ENCODE measurements at places on chromosomes 11 and 22. TPM values are rescaled to one million over a fixed set of nuclear protein-coding genes. Genes with fewer than 3 reads are reported as not detected.

DNA sequence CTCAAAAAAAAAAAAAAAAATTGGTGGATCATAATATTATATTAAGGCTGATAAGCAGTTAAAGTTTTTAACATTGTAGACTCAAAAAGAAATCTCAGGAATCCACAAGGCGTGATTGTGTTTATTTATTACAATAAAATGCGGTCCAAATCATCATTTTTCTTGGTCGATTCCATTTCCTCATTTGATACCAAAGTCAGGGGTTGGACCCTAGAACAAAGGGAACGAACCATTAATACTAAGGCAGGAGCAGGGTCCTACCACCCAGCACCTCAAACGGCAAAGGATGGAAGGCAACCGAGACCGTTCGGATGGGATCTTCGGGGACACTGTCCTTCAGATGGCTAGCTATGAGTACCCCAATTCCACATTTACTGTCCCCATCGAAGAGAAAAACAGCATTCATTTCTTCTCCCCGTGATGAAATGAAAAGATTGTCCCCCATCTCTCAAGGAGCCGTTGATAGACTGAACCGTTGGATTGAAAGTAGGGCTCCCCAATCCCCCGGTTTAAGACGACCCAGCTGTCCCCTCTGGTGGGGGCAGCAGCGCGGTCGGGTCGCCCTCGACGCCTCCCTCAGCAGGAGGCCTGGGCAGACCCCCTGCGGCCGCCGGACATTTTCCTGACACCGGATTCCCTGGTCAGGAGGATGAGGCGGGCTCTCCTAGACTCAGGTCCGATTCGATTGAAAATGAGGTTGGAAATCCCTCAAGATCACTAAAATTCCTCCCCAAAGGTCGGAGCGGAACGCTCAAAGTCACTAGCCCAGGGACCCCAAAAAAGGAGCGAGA lies 607 bp downstream of the DMC1 start:
- peak; percentile 15 for DNase-seq
- H3K4me1 ChIP-seq: peaks cover 9% of the 10 kb centered on the region
- no peaks in the 10 kb centered on the region for H3K36me3 ChIP-seq
- H3K27me3 ChIP-seq: no peaks in the 10 kb centered on the region
- H3K4me3 ChIP-seq: peak overlapping the region; percentile 78

DNA sequence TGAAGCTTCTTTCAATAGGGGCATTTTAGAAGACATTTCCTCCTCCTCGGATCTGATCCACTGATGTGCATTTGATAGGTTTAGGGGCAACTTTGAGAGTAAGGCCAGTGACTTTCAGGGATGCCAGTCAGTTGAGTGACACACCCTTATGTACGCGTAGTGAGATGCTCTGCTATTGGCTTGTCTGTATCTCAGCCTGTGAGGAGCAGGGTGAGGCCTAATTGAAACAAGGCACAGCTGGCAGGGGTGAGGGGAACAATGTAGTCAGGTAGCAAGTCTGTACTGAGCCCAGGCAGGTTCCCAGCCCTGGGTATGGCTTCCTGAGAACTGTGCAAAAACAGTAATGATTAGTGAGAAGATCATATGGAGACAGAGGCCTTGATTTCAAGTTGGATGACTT lies 61.5 kb downstream of the STIM1 start:
- peaks cover 28% of the 10 kb centered on the region for H3K4me1 ChIP-seq
- H3K36me3 ChIP-seq: no peaks in the 10 kb centered on the region
- no peak overlapping the region for H3K27ac ChIP-seq
- no peak for DNase-seq
- no peaks in the 10 kb centered on the region for H3K27me3 ChIP-seq

DNA sequence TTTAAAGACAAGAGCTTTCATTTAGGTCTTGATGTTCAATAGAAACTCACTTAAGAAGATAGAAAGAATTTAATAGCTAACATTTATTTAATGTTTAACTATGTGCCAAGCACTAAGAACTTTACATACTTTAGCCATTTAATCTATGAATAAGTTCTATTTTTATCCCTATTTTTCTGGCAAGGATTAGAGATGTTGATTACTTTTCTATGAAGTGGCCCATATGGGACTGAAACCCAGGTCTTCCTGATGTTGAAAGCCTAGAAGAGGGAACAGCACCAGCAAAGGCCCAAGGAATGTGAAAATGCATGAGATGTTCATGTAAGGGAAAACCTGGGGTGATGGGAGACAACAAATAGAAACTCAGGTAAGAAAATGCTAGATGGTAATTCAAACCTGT lies 15.4 kb upstream of the TBCEL start:
- no peaks in the 10 kb centered on the region for H3K4me1 ChIP-seq
- no peaks in the 10 kb centered on the region for H3K36me3 ChIP-seq
- no peak overlapping the region for H3K27ac ChIP-seq
- no peak overlapping the region for H3K4me3 ChIP-seq
- H3K27me3 ChIP-seq: peaks cover 3% of the 10 kb centered on the region
- DNase-seq: no peak

DNA sequence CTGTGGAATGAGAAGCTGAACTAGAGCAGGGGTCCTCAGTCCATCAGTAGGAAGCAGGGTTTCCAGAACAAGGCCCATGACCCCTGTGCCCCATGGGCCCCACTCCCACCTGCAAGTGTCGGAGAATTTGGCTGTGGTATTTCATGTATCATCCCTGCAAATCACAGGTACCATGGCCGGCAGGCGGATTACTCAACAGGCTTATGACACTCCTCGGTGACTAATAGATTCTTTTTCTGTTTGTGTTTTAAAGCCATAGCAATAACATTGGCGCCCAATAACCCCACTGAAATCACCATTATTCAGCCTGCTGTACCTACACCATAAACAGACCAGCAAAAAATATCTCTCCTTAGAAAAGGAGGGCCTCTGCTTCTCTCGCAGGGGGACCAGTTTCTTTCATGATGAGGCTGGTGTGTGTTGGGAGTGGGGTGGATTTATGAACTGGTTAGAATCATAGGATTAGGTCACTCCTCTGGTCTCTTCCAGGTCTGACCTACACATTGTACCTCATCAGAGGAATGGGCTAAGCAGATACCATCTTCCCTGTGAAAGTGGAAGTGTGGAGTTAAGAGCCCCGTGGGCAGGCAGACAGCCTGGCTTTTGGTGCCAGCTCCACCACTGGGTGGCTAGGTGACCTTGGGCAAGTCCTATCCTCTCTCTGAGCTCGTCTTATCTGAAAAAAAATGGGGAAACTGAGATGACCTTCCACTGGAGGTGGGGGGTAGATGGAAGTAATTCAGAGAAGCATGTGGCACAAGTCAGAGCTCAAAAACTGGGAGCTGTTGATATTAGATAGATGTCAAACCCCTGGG lies 60.2 kb upstream of the WNT11 start:
- H3K4me1 ChIP-seq: no peaks in the 10 kb centered on the region
- no peaks in the 10 kb centered on the region for H3K27me3 ChIP-seq
- no peak for DNase-seq
- peak overlapping the region; percentile 16 for H3K27ac ChIP-seq
- no peaks in the 10 kb centered on the region for H3K36me3 ChIP-seq

DNA sequence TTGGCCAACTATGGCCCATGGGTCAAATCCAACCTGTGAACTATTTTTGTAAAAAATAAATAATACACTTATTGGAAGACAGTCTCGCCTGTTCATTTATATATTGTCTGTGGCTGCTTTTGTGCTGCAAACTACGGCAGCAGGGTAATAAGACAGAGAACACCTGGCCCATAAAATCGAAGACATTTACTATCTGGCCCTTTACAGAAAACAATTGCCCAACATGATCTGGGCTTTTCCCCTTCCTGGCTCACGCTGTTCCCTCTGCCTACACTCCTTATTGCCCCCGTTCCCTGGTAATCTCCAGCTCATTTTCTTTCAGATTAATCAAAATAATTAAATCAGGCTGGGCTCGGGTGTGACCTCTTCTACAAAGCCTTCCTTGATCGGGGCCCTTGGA lies 5.6 kb downstream of the PLAAT2 start:
- no peaks in the 10 kb centered on the region for H3K4me1 ChIP-seq
- H3K36me3 ChIP-seq: no peaks in the 10 kb centered on the region
- H3K4me3 ChIP-seq: no peak overlapping the region
- no peak for DNase-seq
- H3K27ac ChIP-seq: no peak overlapping the region

- H3K36me3 ChIP-seq: no peaks in the 10 kb centered on the region
- H3K4me3 ChIP-seq: no peak overlapping the region
- no peaks in the 10 kb centered on the region for H3K4me1 ChIP-seq
Measured at GRCh38 chr11:79481795-79482194, 41.0 kb upstream of the TENM4 start.

GRCh38 chr11:77506857-77507256 lies 33.0 kb upstream of the PAK1 start:
- H3K4me3 ChIP-seq: no peak overlapping the region
- no peak overlapping the region for H3K27ac ChIP-seq
- no peaks in the 10 kb centered on the region for H3K36me3 ChIP-seq
- DNase-seq: no peak

GRCh38 chr11:15446929-15447328 lies 332.2 kb downstream of the INSC start:
- peaks cover 1% of the 10 kb centered on the region for H3K27me3 ChIP-seq
- H3K4me1 ChIP-seq: no peaks in the 10 kb centered on the region
- no peak overlapping the region for H3K4me3 ChIP-seq
- DNase-seq: no peak

DNA sequence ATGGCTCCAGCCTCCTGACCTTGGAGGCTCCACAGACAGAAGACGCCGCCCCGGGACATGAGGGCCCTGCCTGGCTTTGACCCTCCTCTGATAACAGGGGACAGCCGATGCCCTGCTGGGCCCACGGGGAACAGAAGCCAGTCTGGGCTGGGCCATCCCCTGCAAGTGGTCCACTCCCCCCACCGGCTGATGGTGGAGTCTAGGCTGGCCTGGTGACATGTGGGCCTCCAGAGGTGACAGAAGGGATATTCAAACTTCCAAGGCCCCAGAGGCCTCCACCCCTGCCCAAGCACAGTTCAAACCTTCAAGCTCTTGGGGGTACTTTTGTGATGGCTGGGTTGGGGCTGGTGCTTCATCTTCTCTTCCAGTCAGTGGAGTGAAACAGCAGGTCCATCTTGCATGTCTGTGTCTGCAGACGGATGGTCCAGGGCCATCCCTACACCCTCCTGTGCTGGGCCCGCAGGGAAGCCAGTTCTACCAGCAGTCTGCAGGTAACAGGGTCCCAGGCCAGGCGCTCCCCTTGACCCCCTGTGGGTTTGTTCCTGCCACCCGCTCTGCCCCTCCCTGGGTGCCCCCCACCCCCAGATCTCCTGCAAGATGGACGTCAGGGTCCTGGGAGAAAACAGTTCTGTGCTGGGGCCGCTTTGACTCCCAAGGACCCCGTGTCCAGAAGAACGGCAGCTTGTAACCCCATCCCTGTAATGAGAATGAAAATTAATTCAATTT lies 929.9 kb downstream of the BRD1 start:
- H3K27me3 ChIP-seq: no peaks in the 10 kb centered on the region
- no peak overlapping the region for H3K27ac ChIP-seq

DNA sequence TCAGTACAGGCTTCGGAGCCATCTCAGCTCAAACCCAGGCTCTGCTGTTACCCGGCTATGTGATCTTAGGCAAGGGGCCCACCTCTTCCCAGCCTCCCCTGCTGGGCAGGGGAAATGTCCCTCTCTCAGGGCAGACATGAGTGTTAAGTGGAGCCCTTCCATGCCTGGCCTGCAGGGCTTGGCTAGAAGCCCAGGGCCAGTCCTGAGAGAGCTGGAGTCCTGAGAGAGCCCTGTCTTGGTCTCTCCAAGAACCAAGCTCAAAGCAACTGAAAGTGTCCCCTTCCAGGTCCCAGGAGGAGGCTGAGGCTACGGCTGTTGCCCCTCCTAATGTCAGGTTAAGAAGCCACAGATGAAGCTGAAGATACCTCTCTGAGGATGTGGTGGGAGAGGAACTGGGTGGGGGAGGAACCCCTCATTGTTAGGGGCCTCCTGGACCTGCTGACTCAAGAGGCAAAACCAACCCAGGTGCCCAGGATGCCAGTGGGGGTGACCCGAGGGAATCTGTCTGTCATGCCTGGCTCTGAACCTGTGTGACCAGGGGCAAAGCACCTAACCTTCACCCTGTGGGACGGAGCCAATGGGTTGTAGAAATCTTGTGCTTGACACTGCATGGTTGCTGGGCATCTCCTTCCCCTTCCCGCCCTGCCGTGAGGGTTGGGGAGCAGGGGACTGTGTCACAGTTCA lies 4.2 kb downstream of the ZP1 start:
- no peak overlapping the region for H3K4me3 ChIP-seq
- peak overlapping the region; percentile 4 for H3K27ac ChIP-seq

GRCh38 chr11:808427-809286 lies 1.1 kb upstream of the RPLP2 start:
- H3K4me1 ChIP-seq: peaks cover 45% of the 10 kb centered on the region
- peak; percentile 96 for DNase-seq
- H3K27me3 ChIP-seq: no peaks in the 10 kb centered on the region
- H3K36me3 ChIP-seq: peaks cover 28% of the 10 kb centered on the region

GRCh38 chr11:45959851-45960250 lies 37.4 kb downstream of the LARGE2 start:
- no peak for DNase-seq
- H3K36me3 ChIP-seq: peaks cover 28% of the 10 kb centered on the region
- H3K4me1 ChIP-seq: no peaks in the 10 kb centered on the region
- H3K27me3 ChIP-seq: no peaks in the 10 kb centered on the region

- H3K4me1 ChIP-seq: peaks cover 39% of the 10 kb centered on the region
- peak overlapping the region; percentile 41 for H3K27ac ChIP-seq
- H3K4me3 ChIP-seq: no peak overlapping the region
- no peaks in the 10 kb centered on the region for H3K27me3 ChIP-seq
- DNase-seq: peak; percentile 48
- no peaks in the 10 kb centered on the region for H3K36me3 ChIP-seq
Measured at GRCh38 chr11:66365166-66365565, 6.4 kb downstream of the SLC29A2 start.

GRCh38 chr22:50507421-50507990 lies at the start of gene LMF2:
TSS of gene LMF2 (minus strand) at chr22:50507702. CDS start at chr22:50507675, 27 bp downstream.
- H3K4me3 ChIP-seq: peak within 1 kb of the TSS; percentile 89
- no peaks in the 10 kb centered on the region for H3K27me3 ChIP-seq
- H3K27ac ChIP-seq: peak within 1 kb of the TSS; percentile 85
- peaks cover 45% of the 10 kb centered on the region for H3K36me3 ChIP-seq
- peak; percentile 96 for DNase-seq

DNA sequence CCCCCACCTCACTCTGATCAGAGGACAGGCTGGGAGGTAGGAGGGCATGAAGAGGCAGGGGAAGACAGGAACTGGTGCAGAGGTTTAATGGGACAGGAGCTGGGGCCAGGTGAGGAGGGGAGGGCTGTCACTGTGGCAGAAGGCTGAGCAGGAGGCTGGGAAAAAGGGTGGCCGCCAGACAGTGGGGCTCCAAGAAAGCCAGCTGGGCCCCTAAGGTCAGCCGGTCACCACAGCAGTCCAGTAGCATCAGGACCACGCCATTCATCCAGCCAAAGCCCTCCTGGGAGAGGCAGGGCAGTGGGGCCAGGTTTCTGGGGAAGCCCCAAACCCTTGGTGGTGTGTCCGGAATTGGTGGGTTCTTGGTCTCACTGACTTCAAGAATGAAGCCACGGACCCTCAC lies 8.5 kb upstream of the TREH start:
- H3K27me3 ChIP-seq: no peaks in the 10 kb centered on the region
- H3K27ac ChIP-seq: no peak overlapping the region
- H3K4me3 ChIP-seq: no peak overlapping the region
- DNase-seq: no peak
- no peaks in the 10 kb centered on the region for H3K36me3 ChIP-seq

ANKK1 gene
- total RNA-seq: 0.29 TPM

GPR152 gene
- not detected for total RNA-seq

DDTL gene
- total RNA-seq: 0.77 TPM

BRSK2 gene
- total RNA-seq: 0.26 TPM

MICALL1 gene
- total RNA-seq: 19.7 TPM

MDK gene
- total RNA-seq: 6.3 TPM

All from psoas muscle (tissue), 8 donors.